Stimulated activated CD4-positive, alpha-beta T cell treated with anti-CD3 and anti-CD28 coated beads, Interleukin-2, amount 100 ng/mL, for 24 hours (primary cell): ENCODE measurements at places on chromosomes 1 and 21.
A peak's percentile ranks its signal among the peaks of the same experiment; 100 is the strongest.

GRCh38 chr21:22164912-22165311, 1166.7 kb downstream of the NCAM2 start:
- no peak for DNase-seq

- no peak for DNase-seq
Measured at GRCh38 chr1:201876148-201876818, 12.4 kb upstream of the SHISA4 start.

DNA sequence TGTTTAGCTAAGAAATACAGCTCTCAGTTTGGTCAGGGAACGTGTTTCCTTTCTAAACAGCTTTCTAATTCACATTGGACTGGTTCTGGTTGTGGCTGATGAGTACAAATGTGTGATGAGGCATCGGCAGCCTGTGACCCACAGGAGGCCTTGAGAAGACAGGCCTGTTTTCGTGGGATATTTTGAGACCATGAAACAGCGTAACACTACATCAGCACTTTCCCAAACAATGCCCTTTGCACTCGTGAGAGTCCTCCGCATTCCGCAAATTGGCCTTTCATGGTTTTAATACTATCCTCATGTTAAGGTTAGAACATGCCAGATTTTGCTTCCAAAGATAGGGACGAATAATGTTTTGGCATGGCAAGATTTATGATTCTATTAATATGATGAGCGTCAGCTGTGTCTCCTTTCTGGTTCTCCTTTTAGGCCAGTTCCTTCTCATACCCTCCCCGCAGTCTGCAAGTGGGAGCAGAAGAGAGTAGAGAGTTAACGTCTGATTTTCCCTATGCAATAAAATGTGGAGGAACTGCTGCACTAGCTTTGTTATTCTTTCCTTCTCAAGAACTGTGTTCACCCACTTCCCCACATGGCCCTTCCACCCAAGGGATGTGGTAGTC, 84.3 kb upstream of the L1TD1 start:
- DNase-seq, result no peak

- no peak for DNase-seq
Measured at GRCh38 chr21:29075706-29076466, 2.4 kb upstream of the CCT8 start.

- no peak for DNase-seq
Measured at GRCh38 chr1:5911871-5912271, 80.4 kb downstream of the NPHP4 start.

- no peak for DNase-seq
Measured at GRCh38 chr1:16608838-16609560, 4.4 kb downstream of the NBPF1 start.

DNA sequence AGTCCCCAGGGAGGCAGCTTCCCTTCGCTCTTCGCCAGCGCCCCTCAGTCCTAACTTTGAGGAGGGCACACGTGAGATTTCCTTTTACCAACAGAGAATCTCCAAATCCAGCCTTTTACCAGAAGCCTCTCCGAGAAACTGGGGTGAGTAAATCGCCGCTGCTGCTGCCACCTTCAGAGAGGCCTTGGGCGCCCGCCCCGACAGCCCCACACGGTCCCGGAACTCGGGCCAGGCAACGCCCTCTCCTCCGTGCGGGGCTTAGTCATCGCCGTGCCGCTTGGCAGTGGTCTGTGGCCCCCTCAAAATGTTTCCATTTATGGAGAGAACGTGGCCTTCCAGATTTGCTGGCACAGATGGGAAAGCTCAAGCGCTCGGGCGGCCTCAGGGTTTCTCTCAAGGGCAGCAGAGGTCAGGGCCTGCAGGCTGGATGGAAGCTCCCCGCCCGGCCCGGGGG, 41.4 kb upstream of the COL6A2 start:
- DNase-seq, result no peak

DNA sequence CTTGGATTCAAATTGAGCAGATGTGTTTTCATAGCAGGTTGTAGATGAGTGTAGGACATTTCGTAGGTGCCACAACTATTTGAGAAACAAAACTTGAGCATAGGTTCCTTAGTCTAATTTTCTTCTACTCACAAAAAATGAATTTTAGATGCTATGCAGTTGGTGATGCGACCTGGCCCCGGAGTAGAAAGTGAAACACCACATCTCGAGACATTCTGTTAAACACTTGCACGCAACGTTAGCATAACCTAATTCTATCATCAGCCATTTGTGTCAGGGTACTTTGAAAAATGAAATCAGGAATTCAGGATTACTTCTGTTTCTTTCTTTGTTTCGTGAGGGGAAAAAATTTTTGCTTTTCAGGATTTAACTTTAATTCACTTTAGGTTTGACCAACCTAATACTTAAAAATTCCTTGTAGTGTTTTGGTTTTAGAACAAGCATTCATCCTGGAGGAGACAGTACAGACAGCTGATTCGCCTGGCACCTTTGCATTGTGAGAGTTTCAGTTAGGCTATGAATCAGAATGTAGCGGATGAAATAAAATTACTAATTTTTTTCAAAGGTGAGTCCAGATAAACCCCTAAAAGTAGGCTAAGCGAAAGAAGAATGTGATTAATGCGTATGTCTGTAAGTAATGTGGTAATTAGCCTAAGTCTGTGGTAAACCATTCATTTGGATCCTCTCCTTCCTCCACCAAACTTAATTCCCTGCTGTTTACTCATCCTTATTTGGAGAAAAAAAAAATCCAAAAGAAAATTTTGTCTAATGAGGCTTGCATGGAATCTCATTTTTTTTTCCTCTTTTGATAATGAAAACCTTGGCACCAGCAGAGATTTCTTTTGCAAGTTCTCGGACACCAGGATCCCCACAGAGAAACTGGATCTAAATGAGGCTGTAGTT, 44.9 kb downstream of the MAP3K21 start:
- DNase-seq, result no peak

DNA sequence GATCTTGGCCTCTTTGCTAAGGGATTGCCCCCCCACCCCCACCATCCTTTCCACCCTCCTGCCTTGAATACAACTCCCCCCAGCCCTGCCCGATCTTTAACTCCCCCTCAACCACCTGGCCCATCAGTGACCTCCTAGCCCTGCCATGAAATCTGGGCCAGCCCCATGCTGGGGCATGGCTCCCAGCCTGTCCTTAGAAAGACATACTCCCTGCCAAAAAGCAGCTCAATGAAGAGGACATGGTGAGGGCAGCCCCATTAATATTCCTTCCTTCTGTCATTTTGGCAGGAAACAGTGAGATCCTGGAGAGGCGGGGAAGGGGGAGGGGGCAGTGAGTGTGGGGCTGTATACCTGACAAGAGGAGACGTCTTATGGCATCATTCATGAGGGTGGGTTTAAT, 66.8 kb upstream of the DISP3 start:
- DNase-seq, result no peak

- no peak for DNase-seq
Measured at GRCh38 chr1:53361541-53361961, 33.7 kb upstream of the LRP8 start.

DNA sequence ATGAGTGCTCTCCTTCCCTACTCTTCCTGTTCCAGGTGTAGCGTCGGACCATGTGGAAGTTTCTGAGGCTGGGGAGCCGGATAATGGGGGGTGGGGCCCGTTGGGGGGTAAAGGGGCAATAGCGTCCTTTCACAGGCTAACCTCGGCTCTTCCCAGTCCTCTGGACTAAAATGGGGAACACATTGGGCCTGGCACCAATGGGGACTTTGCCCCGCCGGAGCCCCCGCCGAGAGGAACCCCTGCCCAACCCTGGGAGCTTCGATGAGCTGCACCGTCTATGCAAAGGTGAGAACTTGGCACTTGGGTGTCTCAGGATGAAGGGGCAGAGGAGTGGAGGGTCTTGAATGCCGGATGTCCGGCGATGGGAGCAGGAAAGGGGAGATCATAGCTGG, 456 bp downstream of the TOMM40L start:
- no peak for DNase-seq

GRCh38 chr1:119367432-119368124, 1.0 kb upstream of the HAO2 start:
- DNase-seq, result no peak

GRCh38 chr1:57590978-57591377, 167.1 kb upstream of the DAB1 start:
- no peak for DNase-seq

DNA sequence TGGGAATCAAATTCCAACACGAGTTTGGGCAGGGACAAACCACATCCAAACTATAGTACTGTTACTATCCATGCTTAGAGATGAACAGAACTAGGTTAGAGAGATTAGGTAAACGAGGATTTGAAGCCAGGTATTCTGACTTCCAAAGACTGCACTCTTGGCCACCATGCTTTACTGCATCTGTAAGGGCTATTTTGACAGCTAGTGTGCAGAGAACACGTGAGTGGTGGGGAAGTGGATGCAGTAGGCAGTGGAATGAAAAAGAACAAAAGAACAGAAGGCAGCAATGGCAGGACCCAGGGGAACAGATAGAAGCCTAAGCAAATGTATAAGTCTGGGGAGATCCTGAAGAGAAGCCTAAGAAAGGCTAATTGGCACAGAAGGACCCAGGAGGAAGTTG, 59.1 kb upstream of the GJA8 start:
- DNase-seq, result no peak

DNA sequence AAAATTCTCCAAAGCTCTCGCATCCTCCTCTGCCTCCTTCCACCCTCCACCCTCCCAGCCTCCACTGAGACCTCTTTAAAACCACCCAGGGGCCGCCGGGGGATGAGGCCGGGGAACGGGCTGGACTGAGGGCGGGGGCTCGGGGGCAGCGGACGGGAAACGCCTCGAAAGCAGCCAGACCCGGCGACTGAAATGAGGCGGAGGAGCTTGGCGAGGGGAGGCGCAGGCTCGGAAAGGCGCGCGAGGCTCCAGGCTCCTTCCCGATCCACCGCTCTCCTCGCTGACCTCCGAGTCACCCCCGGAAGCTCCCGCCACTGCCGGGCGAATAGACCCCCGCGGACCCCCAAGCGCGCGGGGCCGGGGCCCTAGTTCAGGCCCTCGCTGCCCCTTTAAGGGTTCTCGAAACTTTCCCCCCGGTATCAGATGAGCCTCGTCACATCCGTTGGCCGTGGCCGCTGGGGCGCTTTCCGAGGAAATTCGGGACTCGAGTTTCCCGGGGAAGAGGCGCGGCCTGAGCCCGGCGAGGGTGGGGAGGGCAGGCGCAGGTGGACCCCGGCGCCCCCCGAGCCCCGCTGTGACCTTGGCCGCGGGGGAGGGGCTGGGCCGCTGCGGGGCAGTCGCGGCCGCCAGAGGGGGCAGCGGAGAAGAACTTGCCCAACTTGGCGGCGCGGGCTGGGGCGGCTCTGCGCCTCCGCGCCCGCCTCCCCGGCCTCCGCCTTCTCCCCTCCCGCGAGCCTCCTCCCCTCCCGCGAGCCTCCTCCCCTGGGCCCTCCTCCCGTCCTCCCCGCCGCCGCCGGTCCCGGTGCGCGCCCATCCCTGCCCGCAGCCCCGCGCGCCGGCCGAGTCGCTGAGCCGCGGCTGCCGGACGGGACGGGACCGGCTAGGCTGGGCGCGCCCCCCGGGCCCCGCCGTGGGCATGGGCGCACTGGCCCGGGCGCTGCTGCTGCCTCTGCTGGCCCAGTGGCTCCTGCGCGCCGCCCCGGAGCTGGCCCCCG, at the start of gene BACE2:
TSS of gene BACE2 (plus strand) at position 813 of the 995 bp plus-strand sequence. CDS start at position 917, 104 bp downstream.
- DNase-seq, result peak; percentile 68

DNA sequence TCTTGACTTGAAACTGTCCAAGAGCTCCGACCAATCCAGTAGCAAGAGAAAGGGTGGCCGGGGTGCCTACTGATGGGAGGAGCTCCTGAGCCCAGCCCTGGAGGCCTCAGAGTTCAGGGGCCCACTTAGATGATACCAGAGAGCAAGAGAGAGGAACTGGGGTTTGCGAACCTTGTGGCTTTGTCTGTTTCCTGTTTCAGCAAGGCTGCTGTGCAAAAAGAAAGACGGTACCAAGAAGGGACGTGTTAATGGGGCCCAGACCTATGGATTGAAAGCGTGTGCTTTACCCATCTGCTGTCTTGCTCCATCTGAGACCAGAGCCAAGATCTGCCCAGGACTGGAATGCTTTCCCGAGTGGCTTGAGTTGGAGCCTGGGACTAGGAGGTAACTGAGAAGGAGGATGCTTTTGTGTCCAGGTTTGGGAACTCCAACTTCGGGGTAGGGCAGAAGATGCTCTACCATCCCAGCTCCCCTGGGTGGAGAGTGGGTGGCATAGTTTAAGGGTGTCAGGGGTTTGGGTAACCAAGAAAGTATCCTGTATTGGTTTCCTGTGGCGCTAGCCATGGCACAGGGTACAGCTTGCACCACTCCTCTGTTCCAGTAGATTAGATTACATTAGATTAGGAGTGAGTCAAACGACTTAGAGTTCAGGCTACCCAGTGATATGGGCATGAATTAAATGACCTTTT, at the start of gene TRAF3IP3:
TSS of gene TRAF3IP3 (plus strand) at position 128 of the 689 bp plus-strand sequence. CDS start 3,987 bp downstream, outside the sequence.
- DNase-seq, result peak; percentile 78

DNA sequence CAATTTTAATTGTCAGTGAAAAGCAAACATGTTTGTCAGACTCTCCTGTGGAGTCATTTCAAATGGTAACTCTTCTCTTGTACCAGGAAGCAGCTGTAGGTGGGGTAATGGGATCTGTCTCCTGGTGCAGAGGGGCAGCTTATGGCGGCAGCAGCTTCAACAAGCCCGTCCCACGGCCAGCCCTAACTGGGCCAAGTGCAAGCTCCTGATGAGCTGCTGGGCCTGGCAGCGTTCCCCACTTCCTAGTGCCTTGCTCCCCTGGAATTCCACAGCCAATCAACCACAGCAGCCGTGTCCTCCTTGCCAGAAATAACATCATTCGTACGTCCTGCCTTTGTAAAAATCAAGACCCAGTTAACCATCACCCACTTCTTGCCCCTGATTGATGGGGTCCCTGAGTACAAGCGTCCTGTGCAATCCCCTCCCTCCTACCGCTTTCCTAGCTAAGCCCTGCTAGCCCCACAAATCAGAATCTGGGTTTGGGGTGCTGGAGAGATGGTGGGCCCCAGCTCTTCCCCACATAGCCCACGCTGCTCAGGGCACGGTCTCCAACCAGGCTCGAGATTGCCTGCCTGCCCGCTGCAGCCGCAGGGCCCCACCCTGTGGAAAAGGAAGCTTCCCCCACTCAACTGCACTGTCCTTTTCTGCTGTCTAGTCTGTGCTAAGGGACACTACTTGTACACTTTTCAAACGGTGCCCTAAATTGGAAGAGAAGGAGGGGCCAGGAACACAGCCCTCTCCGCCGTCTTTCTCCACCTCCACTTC, 61.2 kb downstream of the TOR1AIP2 start:
- no peak for DNase-seq

DNA sequence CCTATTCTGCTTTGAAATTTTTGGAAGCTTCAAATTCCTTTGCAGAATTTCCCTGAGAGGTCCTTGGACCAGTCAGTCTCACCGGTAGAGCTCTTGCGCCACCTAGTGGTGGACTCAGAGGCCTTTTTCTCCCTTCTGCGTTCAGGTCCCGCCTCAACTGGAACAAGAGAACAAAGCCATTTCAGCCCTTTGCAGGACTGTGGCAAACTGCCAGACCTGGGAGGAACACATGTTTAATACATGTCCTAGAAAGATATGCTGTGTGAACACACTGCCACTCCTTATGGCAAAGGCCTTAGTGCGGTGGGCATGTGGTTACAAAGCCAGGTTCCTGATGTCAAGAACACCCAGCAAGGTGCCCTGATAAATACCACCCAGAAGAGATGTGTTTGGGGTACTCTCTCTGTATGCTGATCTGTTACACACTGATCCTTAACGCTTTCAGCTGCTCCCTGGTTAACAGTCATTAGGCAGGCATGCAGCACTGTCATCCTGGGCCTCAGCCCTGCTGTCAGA, 82.2 kb upstream of the SSX2IP start:
- DNase-seq, result peak; percentile 72

- no peak for DNase-seq
Measured at GRCh38 chr1:168739908-168740307, 10.9 kb upstream of the DPT start.

GRCh38 chr1:72357411-72357810, 75.1 kb upstream of the NEGR1 start:
- DNase-seq, result no peak

- DNase-seq, result no peak
Measured at GRCh38 chr1:241895013-241895412, 47.0 kb downstream of the EXO1 start.

GRCh38 chr1:21887796-21888195, 49.3 kb downstream of the HSPG2 start:
- DNase-seq, result no peak
